Activated CD4-positive, alpha-beta T cell treated with anti-CD3 and anti-CD28 coated beads for 36 hours (primary cell): ENCODE measurements at places on chromosomes 6 and 20.

GRCh38 chr6:5532941-5533340 lies 271.6 kb downstream of the FARS2 start:
- no peak for DNase-seq

DNA sequence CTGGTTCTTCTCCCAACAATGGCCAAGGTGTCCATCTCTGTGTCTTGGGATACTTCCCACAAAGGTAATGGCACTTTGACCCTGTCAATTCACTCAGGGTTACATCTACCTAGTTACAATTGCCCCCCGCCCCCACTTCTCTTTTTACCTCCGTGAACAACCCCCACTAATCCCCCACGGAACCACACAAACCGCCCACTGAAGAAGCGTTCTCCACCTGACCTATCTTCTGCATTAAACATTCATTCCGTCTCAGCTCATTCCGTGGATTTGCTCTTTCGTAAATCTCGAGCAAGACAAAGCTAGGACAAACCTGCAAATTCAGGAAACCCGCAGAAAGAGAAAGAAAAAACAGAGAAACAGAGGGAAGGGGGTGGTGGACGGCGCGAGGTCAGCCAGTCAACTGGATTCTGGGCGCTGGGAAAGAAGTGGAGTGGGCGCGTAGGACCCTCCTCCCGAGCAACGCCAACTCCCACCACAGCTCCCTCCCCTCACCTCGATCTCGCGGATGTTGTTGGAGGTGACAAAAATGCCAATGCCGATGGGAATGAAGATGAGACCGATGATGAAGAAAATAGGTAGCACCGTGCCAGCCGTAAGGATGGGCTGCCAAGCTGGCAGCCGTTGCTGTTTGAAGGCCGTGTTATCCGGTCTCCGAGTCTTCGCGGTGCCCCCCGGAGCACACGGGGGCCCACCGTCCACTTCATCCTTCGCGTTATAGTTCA lies 523 bp downstream of the TMEM30A start:
- peak; percentile 35 for DNase-seq

DNA sequence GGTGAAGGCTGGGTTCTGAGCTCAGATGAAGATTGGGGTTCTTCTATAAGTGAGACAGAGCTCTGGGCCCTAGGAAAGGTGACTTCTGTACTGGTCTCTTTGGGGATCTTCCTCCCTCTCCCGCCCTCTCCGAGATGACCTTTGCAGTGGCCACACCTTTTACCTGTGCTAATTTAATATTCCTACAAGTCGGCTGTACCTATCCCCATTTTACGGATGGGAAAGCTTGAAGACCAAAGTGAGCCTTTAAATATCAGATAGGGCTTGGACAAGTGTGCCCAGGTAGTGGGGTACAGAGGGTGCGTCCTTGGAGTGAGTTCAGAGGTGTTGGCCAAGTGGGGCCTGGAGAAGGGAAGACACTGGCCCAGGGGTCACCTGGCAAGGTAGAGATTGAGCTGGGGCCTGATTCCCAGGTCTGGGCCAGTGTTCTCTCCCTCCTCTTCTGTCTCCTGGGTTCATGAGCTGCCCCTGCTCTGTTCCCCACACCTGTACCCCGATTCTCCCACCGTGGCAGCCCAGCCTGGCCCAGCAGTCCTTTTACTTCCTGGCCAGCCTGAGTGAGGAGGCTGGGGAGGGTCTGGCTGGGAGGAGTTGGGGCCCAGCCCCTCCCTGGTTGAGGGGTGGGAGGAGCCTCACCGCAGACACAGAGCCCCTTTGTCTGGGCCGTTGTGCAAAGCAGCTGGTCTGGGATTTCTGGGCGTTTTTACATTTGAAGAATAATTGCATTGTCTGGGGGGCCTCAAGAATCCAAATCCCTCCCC lies 152.1 kb upstream of the RNF24 start:
- no peak for DNase-seq

DNA sequence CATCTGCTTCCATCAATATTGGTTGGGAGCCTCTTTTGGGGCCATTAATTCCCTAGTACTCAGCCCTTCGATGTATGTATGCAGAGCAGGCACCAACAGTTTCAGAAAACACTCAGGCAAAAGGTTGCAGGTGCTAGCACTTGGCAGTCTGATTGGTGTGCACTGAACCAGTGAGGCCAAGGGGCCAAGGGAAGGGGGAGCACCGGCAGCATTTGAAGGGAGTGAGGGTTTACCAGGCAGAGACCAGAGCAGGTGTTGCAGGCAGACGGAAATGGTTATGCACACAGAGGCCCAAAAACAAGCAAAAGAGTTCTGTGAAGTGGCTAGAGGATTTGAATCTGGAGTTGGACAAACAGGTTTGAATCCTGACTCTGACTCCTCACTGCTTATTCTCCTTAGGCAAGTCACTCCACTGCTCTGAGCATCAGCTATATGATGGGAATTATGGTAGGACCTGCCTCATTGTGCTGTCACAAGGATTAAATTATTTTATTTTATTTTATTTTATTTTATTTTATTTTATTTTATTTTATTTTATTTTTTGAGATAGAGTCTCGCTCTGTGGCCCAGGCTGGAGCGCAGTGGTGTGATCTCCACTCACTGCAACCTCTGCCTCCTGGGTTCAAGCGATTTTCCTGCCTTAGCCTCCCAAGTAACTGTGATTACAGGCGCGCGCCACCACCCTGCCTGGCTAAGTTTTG lies 58.1 kb upstream of the SHLD1 start:
- DNase-seq, result peak; percentile 19

DNA sequence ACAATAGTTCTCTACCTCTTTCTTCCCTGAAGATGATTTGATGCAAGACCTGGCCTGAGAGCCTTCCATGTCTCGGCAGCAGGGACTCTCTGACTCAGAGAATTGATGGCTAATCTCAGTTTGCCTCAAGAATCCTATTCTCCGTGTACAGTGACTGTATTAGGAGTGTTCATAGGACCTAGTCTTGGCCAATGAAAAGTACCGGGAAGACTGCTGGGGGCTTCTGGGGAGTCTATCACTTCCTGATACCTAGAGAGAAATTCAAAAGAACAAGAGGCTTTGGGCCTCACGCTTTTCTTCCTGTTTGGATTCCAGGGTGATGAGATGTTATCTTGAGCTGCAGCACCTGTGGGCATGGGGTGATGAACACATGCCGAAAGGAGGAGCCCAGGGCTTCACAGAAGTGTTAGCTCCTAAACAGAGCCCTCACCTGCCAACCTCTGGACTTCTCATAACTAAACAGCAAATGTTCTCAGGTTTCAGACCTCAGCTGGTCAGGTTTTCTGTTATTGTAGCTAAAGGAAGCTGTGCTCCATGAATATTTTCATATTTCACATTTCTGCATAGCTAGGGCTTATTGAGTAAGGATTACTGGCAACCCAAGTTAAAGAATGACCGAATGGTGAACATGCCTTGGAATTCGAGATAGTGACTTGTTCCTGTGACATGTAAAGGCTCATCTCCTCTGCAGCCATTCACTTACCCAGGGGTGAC lies 323.1 kb upstream of the AGPAT4 start:
- DNase-seq, result no peak

DNA sequence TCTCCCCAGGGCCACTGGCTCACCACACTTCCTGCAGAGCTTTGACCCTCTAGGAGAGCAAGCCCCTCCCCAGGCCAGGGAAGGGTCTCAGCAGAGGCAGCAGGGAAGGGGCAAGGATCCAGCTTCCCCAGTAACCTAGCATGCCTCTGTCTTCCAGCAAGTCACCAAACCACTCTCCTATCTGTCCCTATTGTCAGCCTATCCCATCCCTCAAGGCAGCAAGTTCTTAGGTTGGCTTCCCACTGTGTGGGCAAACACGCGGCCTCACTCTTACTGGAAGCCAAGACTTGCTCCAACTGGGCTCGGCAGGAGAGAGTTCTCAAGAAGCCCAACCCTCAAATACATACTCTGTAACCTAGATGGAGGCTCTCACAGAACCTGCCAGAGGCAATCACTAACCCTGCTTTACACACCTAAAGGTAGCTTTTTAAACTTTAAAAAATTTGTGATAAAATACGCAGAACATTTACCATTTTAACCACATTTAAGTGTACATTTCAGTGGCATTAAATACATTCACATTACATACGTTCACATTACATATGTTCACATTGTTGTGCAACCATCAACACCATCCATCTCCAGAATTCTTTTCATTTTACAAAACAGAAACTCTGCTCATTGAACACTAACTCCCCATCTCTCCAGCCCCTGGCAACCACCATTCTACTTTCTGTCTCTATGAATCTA lies 58.5 kb downstream of the MRPL14 start:
- no peak for DNase-seq

GRCh38 chr6:22621701-22622100 lies 52.3 kb downstream of the HDGFL1 start:
- DNase-seq, result no peak

GRCh38 chr6:7124114-7124513 lies 16.4 kb downstream of the RREB1 start:
- DNase-seq, result no peak

DNA sequence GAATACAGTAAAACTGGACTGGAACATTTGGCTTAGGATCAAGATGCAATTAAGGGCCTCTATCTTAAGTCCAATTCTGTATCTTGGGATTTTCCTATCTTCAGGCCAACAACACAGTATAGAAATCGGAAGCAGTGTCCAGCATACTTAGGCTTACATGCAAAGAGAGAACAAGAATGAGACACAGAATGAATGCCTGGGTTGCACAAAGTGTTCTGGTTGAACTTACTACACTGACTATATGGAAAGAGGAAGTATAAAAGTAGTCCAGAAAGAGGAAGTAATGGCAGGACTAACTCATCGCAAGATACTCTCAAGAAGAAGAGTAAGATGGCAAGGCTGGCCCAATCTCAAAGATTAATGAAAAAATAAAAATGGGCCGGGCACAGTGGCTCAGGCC lies 87.6 kb downstream of the BTBD9 start:
- no peak for DNase-seq

- no peak for DNase-seq
These were observed 70.4 kb downstream of the METTL24 start for GRCh38 chr6:110287462-110288341.
